ENCODE measurements at places on chromosomes 7 and 10. TPM values are rescaled to one million over a fixed set of nuclear protein-coding genes. Genes with fewer than 3 reads are reported as not detected.

The CARD11 gene
- total RNA-seq: 2.1 TPM

The NUTM2D gene
- total RNA-seq: 7.2 TPM

The PPP1R17 gene
- not detected for total RNA-seq

The KCP gene
- 0.38 TPM for total RNA-seq

- no peak for DNase-seq
These were observed 50.4 kb downstream of the ARMC3 start for GRCh38 chr10:22978287-22978686.
